ENCODE measurements at places on chromosomes 7 and 10.
A peak's percentile ranks its signal among the peaks of the same experiment; 100 is the strongest.

- DNase-seq, result no peak
Measured at GRCh38 chr10:86785037-86785436, 28.6 kb downstream of the BMPR1A start.

GRCh38 chr10:17910125-17910789 lies 41.5 kb upstream of the SLC39A12 start:
- peak; percentile 19 for DNase-seq

DNA sequence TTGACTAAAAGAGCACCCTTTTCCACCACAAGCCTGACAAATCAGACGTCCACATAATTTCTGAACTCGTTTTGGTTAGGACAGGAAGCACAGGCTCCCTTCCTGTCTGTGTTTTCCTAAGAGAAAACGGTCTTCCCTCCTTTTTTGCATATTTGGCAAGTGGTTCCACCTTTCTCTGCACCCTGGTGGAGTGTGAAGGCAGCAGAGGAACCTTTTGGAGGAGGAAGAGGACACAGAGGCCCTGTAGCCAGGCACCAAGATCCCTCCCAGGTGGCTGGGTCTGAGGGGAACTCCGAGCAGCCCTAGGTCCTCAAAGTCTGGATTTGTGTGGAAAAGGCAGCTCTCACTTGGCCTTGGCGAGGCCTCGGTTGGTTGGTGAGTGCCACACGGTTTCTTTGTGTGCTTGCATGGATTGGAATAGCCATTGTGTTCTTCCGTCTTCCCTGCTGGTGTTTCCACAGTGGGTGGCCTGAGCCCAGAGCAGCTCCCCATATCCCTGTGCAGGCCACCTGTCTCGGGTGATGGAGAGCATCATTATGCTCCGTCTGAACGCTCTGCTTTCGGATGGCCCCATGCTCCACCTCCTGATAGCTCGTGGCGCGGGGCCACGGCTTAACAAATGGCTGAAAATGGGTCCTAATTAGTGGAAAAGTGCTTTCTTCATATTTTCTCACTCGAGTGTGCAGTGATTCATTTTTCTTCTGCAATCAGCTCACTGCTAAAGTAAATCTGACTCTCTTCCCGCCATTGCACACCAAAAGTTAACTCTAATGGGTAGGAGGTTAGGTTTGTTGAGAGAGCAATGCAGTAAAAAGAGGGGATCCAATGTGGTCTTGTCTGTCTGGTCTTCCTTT lies 4.2 kb downstream of the IKZF1 start:
- no peak for DNase-seq

- no peak for DNase-seq
Measured at GRCh38 chr10:117345143-117345542, 30.1 kb downstream of the PDZD8 start.

- no peak for DNase-seq
Measured at GRCh38 chr7:76380623-76380966, 21.8 kb upstream of the YWHAG start.

GRCh38 chr10:113882240-113882639 lies 27.8 kb downstream of the NHLRC2 start:
- no peak for DNase-seq

DNA sequence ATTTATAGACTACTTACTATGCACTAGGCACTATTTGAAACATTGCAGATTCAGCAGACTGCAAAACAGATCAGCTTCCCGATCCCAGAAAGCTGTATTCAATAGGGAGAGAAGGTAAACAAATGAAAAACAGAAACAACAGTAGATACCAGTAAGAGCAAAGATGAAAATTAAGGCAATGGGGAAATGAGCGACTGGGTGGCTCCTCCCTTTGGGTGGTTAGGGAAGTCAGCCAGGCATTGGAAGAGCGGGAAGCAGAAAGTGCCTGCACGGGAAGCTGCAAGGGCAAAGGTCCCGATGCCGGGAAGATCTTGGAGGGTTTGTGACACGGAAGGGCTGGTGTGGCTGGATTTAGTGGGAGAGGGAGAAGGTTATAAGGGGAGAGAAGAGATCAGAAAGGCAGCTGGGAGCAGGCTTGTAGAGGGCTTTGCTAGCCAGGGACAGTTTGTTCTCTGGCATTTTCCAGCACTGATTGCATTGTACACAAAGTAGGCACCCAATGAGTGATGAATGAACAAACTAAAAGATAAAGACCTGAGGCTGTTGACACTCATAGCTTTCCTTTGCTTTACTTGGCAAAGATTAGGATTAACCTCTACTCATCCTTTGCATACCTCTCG lies 67.8 kb downstream of the NAMPT start:
- peak; percentile 77 for DNase-seq

GRCh38 chr7:43353902-43354301 lies 229.0 kb upstream of the STK17A start:
- DNase-seq, result no peak

- DNase-seq, result no peak
Measured at GRCh38 chr10:133379801-133380666, 972 bp downstream of the PAOX start.

DNA sequence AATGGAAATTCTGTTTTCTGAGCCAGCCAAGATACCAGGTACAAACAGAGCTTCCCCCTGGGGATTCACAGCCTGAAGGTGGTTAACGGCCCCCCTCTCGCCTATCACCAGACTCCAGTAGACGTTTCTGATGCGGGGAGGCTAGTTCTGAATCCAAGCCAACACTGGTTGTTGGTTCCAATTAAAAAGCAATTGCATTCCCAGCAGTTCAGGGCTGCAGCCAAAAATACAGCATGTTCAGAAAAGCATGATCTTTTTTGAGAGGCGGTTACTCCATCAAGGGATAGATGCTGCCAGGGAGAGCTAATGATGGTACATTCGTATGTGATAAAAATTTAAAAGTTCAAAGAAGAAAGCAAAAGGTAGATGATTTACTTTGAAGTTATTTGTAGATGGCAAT lies 481.0 kb downstream of the GALNT17 start:
- no peak for DNase-seq

DNA sequence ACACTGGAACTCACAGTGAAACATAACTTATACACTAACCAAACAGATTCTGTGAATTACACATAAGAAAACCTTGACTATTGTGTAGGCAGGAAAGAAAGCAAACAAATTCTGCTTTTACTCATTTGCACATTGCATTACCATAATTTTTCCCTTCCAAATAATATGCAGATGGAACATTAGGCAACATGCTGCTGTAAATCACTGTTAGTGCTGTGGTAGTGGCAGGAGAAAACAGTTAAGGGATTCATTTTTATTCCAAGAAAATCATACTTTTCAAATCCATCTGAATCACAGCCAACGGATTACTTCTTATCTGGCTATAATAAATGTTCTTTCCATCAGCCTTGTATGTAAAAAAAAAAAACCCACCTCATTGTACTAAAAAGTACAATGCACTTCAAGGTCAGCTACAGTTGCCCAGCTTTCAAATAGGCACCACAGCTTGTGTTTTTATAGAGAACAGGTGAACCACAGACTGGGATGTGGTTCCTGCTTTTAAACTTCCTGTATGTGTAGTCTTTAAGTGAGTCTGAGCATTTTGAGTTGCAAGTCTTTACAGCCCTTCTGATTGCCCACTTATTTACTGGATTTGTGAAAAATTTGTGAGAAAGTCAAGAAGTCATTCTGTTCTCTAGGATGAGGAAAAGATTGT lies 590.0 kb upstream of the SEMA3D start:
- DNase-seq, result no peak

DNA sequence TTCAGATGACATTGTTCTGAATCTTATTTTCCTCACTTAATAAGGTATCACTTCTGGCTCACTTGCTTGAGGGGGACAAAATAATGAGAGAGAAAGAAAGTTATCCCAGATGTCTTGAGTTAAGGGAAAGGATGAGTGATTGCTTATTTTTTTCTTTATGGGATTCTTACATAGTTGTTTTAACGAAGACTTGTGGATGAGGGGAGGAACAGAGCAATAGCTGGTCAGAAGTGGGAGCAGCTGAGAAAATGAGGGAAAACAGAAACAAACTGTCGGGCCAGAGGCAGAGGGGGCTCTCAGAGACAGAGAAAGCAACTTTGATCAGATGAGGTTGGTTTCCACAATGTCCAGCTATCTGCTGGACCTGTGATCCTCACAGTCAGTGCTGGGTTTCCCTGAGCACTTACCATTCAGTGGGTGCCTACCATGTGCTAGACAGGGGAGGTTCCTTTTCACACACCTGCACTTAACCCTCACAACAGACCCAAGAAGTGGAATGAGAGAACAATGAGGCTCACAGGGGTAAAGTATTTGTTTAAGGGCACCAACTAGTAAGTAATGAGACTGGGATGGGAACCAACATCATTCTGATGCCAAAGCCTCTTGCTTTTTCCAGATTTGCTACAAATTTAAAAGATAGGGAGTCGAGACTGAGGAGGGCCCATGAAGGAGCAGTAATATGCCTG lies 64.2 kb downstream of the BICC1 start:
- no peak for DNase-seq

- no peak for DNase-seq
Measured at GRCh38 chr7:136016649-136017395, 39.7 kb upstream of the MTPN start.

GRCh38 chr10:80660736-80661135 lies 123.0 kb downstream of the SH2D4B start:
- no peak for DNase-seq

DNA sequence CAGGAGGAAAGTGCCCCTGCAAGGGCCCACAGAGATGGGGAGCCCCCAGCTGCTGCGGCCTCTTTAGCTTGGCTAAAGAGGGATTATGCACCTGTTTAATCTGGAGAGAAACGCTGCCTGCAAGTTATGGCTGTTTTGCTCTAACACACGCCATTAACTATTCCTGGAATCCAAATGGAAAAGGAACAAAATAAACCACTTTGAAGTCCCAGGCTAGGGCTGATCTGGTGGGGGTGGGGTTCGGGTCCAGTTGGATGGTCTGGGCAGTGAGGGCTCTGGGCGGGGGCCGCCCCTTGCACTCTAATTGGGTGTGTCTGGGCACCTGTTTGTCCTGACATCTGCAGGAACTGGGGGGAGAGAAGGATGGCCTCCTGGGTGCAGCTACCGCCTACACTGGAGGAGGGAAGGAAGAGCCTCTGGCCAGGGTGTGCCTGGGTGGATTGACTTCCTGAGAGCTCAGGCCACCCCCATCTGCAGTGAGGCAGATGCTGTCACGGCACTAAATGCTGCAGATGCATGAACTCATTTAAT lies 300.6 kb downstream of the ZEB1 start:
- no peak for DNase-seq

DNA sequence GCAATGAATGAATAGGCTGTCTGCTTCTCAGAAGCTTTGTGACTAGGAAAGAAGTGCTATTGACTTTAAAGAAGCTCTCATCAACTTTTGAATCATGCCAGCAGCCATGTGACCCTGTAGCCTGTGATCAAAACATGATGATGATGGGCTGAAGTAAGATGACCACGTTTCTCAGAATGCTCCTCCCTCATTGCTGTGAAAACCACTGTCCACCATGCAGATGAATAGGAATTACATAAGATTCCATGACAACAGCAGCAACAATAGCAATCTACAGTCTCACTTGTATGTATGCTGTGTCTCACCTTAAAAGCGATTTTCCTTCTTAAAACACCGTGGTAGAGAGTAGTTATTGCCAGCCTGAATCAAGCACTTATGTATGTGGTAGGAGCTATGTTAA lies 228.4 kb downstream of the TRIL start:
- no peak for DNase-seq

DNA sequence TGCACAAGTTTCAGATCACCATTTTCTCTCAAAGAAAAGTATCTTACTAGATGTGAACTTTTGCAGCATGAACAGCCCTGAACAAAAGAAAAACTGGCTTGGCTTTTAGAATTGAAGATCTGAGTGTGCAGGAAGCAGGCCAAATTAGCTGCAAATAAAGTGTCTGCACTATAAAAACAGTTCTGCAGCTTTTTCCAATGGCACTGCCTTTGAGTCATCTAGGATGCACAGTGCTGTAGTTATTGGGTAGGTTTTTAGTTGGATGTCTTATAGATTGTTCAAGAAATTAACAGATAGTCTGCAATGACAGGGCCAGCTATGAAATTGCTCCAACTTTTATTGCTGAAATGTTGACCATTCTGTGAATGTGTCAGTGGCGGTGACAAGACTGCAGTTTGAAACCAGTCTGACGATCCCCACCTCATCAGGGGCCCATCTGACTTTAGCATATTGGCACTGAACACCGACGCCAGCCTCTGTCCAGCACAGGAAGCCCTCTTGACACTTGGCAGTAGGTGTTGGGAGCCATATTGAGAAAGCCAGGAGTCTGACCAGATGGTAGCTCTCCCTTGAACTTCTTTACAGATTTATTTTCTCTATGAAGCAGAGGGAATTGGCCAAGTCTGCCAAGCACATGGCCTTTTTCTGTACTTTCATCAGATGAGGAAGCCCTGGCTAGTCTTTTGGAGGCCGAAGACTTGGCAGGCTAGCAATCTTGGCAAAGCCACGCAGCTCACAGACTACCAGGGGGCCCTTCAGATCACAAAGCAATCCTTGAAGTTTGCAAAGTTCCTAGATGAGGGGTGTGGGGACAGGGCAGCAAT lies 490.6 kb downstream of the NEBL start:
- no peak for DNase-seq

- no peak for DNase-seq
Measured at GRCh38 chr7:44769376-44769775, 20.7 kb downstream of the ZMIZ2 start.

DNA sequence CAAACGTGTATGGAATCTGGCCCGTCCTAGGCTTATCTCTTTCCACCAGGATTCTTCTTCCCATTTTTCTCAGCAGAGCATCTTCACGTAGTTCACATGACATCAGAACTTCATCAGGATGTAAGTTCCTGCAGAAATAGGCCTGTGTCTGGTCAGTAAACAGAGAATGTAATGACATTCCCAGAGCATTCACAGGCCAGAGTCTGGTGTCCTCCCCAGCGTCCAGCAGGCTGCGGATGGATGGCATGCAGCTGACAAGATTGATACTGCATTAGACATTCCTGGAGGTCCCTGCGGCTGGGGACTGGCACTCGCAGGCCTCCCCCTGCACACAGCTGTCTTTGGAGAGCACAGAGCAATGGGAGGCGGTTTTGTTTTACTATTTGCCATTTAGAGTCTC lies 28.7 kb downstream of the MGMT start:
- no peak for DNase-seq

Data from kidney capillary endothelial cell (primary cell).